ENCODE measurements at places on chromosomes 11 and 22.
A peak's percentile ranks its signal among the peaks of the same experiment; 100 is the strongest.

GRCh38 chr22:34847072-34847471, 218.9 kb upstream of the ISX start:
- ATAC-seq, result peak; percentile 35

GRCh38 chr11:65107078-65107477, 4.6 kb upstream of the TM7SF2 start:
- ATAC-seq, result no peak

DNA sequence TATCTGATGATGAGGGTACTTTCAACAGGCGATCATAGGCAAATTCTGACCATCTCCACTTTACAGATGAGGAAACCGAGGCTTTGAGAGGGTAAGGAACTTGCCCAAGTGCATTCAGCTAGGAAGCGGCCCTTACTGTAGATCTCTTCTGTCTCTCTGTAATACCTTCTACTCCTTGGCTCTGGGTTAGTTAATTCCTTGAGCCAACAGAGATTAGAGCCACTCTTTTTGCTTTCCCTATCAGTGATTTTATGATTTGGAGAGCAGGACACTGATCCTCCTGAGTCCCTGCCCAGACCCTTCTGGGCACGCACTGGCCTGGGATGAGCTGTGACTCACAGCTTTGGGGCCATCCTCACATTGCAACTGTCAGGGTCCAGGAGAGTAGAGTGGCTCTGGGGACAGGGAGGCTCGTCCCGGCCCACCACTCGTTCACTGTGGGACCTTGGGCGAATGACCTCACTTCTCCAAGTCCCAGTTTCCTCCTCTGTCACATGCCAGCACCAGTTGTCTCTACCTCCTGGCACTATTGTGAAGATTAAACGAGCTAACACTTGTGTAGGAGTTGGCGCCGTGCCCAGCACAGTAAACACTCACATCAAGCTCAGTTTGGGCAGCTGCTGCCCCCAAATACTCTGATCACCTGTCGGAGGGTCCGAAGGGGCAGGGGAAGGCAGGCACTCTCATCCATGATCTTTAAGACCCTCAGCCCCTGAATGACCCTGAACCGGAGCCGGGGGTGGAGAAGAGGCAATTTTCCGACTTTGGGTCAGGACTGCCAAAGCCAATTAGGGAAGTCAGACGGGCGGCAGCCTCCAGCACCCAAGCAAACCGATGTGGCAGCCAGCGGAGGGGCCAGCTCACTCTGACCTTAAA, 235.0 kb downstream of the MIAT start:
- ATAC-seq, result no peak

GRCh38 chr22:24473284-24473683, 21.8 kb upstream of the UPB1 start:
- ATAC-seq, result no peak

- no peak for ATAC-seq
Observed at GRCh38 chr11:112361396-112361795, 100.7 kb upstream of the PLET1 start.

- ATAC-seq, result no peak
Observed at GRCh38 chr11:64360448-64360921, 1.5 kb downstream of the RPS6KA4 start.

- ATAC-seq, result peak; percentile 75
Observed at GRCh38 chr22:47486569-47487312, 724.3 kb downstream of the TBC1D22A start.
